ENCODE measurements at places on chromosomes 7 and 10. TPM values are rescaled to one million over a fixed set of nuclear protein-coding genes. Genes with fewer than 3 reads are reported as not detected.

Gene KIAA1549
- not detected for polyA plus RNA-seq

Gene GARIN1A
- polyA plus RNA-seq, result 0.17 TPM

Gene LIPF
- polyA plus RNA-seq, result not detected

Gene PLAU
- not detected for polyA plus RNA-seq

Gene SLC26A3
- polyA plus RNA-seq, result not detected

Gene FAM25C
- polyA plus RNA-seq, result not detected

Gene KBTBD2
- 46.7 TPM for polyA plus RNA-seq

Gene FAM221A
- polyA plus RNA-seq, result 44.1 TPM

Gene TRIM4
- 3.7 TPM for polyA plus RNA-seq

Gene CPN1
- polyA plus RNA-seq, result not detected

Measured in Purkinje cell (primary cell).